Head of caudate nucleus (tissue), 42 donors: ENCODE measurements at places on chromosomes 2 and 18.

GRCh38 chr2:42048299-42049220 lies 739 bp downstream of the PKDCC start:
- DNase-seq, result no peak

GRCh38 chr2:239786791-239787190 lies 238.4 kb downstream of the NDUFA10 start:
- no peak for DNase-seq

- DNase-seq, result no peak
Observed at GRCh38 chr2:219951099-219951498, 323.7 kb downstream of the SLC4A3 start.

- no peak for DNase-seq
Observed at GRCh38 chr2:84231478-84231877, 227.6 kb downstream of the SUCLG1 start.

GRCh38 chr2:134739236-134739878 lies 20.6 kb upstream of the TMEM163 start:
- no peak for DNase-seq

DNA sequence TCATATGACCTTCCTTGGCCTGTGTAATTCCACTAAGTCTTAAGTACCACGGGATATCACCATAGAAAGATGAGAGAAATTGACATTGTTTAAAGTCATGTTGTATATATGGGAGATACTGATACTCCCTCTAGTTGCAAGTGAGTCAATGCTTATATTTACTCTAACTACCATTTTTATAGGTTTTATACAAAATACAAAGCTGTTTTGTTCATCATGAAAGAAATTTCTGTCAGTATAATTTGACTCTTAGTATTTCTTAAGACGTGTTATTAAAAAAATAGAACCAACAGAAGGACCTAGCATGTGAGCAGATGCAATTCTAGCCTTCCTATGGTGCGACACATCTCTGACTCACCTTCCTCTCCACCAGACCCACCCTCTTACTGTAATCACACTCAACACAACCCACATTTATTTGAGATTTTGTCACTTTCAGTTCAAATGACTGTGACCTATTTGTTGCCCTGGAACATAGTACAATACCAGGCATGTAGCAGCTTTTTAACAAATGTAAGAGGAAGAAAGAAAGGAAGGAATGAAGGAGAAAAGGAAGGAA lies 453.1 kb downstream of the CMPK2 start:
- no peak for DNase-seq

DNA sequence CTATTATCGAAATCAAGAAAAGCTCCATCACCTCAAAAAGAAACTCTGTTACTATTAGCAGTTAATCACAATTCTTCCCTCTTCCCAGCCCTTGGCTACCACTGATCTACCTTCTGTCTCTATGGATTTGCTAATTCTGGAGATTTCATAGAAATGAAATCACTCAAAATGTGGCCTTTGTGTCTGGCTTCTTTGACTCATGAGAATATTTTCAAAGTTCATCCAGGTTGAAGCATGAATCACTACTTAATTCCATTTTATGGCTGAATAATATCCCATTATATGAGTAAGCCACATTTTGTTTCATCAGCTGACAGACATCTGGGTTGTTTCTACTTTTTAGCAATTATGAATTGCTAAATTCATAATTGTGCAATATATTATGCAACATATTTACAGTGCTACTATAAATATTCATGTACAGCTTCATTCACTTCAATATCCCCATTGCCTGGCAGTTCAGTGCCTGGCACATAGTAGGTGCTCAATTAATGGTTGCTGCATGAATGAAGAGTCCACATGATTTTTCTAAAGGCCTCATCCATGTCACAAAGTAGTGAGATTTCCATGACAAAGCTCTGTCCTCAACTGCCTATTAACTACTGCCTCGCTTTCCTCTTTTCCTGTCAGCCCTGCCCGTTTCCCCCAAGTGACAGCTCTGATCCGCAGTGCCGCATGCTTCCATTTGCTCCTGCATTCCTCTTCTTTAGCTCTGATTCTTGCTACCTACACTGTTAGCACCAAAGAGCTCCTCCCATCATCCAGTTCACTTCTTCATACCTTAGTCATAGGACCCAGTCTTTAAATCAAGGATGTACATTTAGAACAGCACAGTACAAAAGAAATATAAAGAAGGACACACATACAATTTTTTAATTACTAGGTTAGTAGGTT lies 32.8 kb downstream of the CCDC93 start:
- no peak for DNase-seq

DNA sequence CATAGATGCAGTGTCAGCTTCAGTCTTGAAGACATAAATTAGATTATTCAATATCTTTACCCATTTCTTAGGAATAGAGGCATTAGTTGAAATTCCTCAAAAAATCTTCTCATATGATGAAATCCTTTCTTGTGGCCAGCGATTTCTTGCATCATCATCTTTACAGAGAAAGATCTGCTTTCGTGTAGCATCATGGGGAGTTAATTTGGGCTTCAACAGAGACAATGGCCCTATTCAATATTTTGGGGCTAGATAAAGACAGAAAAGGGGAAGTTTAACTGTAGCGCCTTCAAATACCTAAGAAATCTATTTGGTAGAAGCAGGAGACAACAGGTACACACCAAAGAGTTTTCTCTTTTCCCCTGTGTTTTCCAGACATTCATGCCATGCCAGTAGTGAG lies 73.8 kb downstream of the TGFA start:
- no peak for DNase-seq

DNA sequence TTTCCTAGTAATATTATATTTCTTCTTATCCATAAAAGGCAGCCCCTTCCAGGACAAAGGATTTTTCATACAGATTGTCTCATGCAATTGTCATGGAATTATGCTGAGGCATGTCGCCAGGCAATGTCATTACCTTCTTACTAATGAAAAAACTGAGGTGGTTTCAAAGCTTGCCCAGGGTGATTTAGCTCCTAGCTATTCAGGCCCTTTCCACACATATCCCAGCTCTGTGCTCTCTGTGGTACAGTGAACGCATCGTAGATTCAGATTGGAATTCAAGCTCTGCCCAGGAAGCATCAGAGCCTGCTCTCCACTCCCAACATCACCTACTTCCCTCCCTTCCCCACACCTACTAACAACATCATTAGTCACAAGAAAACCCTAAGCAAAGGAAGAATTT lies 60.1 kb downstream of the ATP8B1 start:
- no peak for DNase-seq

GRCh38 chr2:151189125-151189524 lies 72.5 kb downstream of the RBM43 start:
- no peak for DNase-seq
